ENCODE measurements at places on chromosomes 5 and 9. TPM values are rescaled to one million over a fixed set of nuclear protein-coding genes. Genes with fewer than 3 reads are reported as not detected.

ABCA1 gene
- 28.5 TPM for total RNA-seq

PCDHGB4 gene
- 8.6 TPM for total RNA-seq

PDLIM4 gene
- 2.0 TPM for total RNA-seq

RLN1 gene
- not detected for total RNA-seq

BAAT gene
- under 0.01 TPM for total RNA-seq

HK3 gene
- total RNA-seq: 0.41 TPM

- peak; percentile 26 for DNase-seq
These were observed 727 bp downstream of the RHOBTB3 start for GRCh38 chr5:95731571-95732554.

- no peak for DNase-seq
These were observed 41.9 kb upstream of the PPP2R2B start for GRCh38 chr5:146920351-146920881.

GRCh38 chr5:149113669-149114068 is 27.6 kb upstream of the ABLIM3 start:
- DNase-seq: no peak

- no peak for DNase-seq
These were observed 19.1 kb downstream of the CREBRF start for GRCh38 chr5:173075137-173075843.

GRCh38 chr5:54873691-54874090 is 111.7 kb downstream of the ESM1 start:
- DNase-seq: no peak

DNA sequence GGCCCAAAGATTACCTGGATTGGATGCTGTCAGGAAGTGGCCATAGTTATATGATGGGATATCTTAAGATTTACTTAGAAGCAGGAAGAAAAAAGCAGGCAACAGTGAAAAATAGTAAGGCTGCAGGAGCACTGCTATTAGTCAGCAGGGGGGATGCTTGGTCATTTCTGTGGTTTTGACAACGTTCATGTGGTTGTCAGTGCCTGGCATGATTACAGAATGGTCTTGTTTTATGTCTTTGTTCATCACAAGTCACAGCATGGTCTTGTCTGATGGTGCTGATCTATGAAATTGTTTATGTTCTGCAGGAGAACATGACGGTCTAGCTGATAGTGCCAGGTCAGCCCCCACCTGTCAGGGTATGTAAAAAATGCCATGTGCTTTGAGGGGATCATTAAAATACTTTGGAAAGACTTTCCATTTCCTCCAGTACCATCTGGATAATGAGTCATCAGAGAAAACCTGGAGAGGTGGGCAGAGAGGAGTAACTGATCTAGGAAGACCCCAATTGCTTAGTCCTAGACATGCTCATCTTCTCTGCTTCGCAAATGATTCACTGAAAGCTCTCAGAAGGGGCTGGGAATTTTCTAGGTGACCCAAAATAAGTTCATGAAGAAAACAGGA is 48.5 kb downstream of the PLGRKT start:
- DNase-seq: no peak
